ENCODE measurements at places on chromosomes 3 and 15. TPM values are rescaled to one million over a fixed set of nuclear protein-coding genes. Genes with fewer than 3 reads are reported as not detected.

Gene HTR3E
- total RNA-seq = not detected

Gene ZBED2
- not detected for total RNA-seq

Gene FRMD5
- total RNA-seq = 43.8 TPM

Gene GOLGA6L4
- 14.6 TPM for total RNA-seq
